NCI-H446 (cell line): ENCODE measurements at places on chromosomes 11 and 22.

- no peak for DNase-seq
Measured at GRCh38 chr11:93464927-93465540, 78.2 kb downstream of the SMCO4 start.

DNA sequence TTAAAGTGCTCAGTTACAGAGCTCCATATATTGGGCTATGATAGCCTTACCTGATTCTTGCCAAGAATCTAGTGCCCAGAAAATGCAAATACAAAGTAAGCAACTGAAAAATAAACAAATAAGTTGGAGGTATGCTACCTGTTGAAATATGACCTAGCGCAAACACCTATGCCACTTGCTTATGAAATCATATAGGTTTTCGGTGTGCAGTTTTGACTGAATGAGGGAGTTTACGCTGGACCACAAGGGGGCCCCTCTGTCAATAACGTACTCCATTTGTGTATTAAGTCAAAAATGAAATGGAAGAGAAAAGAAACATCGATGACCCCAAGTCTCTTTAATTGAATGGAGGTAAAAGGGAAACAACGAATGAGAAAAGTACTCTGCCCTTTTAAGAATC is 84.9 kb upstream of the TRIM77 start:
- no peak for DNase-seq

DNA sequence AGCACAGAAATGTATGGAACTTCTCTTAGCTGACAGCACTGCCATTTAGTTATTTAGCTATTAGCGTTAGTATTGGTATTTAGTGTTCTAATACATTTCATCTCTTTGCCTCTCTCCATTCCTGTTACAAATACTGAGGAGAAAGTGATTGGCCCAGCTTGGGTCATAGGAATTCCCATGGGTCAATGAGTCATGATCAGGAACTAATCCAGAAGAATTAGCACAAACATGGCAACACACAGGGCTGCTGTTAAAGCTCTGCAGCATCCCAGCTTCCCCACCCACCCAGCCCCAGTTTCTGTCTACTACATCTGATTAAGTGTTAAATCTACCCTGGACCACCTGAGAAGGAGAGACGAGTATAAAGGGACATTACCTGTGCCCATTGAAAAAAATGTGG is 36.1 kb downstream of the PDGFD start:
- peak; percentile 30 for DNase-seq

- no peak for DNase-seq
Measured at GRCh38 chr11:203945-204586, 3.1 kb downstream of the BET1L start.

- DNase-seq = peak; percentile 57
Measured at GRCh38 chr11:130314184-130314749, 450 bp downstream of the ZBTB44 start.

DNA sequence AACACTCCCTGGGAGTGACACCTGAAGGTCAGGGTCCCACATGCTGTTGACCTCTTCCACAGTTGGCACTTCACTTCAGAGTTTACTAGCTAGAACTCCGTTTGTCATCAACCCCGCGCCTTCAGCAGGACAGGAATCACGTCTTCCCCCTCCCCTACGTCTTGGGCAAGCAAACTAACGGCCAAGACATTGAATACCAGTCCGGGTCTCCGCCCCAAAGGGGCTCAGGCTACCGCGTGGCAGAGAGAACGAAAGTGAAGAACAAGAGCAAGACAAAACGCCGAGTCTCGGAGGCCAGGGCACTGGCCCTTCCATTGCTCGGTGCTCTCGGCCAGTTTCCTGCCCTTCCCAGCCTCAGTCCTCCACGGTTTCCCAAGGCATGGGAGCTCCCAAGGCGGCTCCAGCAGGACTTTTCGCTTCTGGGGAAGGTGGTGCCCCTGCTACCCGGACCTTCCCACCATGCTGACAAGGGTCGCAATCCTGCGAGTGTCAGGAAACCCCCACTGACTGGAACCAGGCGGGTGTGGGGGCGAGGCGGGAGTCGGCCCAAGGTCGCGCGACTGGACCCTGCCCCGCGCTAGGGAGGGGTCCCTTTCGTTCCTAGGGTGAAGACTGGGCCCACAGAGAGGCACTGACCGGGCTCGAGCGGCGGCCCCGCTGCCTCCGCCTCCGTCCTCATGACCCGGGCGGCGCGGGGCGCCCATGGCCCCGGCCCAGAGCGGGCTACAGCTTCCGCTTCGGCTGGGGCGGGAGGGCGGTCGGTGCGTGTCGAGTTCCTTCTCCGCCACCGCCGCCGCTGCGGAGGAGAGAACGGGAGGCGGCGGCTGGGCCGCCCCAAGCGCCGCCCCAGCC is at the start of gene GUCD1:
TSS of gene GUCD1 (minus strand) at position 826 of the 852 bp plus-strand sequence. CDS start at position 679, 147 bp downstream.
- DNase-seq = no peak

- DNase-seq = no peak
Measured at GRCh38 chr11:47107744-47108143, 68.9 kb downstream of the ARFGAP2 start.

DNA sequence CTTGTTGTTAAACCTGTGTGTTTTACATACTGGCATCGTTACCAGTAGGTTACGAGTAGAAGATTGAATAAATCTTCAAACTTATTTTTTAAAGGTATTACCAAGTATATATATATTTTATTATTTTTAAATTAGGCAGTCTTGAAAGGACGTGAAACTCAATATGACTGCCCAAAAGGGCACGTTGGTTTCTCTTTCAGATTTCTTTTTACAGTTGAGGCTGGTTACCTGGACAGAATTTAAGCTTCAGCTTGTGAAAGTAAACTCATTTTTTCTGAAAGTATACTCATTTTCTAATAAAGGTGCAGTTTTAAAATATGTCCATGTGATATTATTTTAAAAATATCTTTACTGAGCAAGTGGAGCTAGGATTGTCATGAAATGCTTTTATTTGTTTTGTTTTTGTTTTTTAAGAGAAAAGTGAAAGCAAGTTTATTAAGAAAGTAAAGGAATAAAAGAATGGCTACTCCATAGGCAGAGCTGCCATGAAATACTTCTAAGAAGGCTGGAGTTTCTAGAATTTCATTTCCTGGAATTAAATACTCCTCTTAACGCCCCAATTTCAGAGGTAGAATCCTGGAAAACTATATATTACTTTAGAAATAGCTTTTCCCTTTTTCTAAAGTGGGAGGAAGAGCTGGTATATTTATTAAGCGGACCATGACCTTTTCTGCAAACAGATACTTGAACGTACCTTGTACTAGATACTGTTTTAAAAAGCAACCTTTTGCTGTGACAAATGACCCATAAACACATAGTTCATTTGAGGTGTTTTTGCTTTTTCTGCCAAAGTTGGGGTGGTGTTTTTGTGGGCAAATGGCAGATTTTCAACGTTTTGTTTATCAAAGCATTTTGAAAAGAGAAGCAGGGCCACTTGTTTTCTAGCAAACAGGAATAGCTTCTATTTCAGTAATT is 1.9 kb downstream of the FBXO7 start:
- DNase-seq = no peak

DNA sequence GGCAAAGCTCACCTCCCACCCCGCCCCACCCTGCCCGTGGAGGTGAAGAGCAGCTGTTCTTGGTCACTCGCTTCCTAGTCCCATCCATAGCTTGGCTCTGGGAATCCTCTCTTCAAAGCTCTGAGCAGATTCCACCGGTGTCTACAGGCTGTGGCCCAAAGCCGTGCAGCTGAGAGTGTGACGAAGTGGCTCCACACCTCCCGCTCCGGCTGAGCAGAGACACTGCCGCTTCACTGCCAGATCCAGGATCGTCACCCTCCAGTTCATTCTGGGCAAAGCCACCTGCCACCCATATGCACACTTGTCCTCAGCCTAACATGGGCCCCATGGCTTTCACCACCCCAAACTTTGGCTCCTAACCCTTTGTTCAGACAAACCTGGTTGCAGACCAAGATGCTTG is 532.9 kb upstream of the B3GAT1 start:
- no peak for DNase-seq

DNA sequence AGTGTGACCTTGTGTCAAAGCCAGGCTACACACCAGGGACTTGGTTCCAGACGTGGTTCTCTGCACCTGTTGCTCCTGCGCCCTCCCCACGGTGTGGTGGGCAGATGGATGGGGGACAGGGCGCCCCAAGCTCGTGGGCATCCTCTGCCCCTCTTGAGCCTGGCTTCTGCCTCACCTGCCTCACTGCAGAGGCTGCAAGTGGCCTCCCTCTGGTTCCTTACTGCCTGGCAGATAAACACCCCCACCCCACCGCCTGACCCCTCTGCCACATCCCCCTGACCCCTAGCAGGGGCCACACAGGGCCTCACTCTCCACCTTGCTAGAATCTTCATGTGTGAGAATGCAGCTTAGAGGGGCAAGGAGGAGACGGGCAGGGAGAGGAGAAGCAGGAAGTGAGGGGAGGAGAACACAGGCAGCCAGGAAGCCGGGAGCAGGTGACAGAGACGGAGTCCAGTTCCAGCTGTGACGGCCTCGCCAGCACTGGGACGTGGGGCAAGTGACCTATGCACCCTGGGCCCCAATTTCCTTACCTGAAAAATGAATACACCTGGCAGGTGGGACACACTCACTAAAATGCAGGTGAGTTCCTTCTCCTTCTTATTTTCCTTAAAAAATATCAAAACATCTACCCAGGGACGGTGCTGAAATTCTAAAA is 178.3 kb downstream of the EFCAB6 start:
- no peak for DNase-seq

GRCh38 chr11:68584097-68584496 is 100.2 kb upstream of the GAL start:
- DNase-seq = no peak

- DNase-seq = no peak
Measured at GRCh38 chr22:43238526-43239006, 51.6 kb upstream of the TTLL12 start.

DNA sequence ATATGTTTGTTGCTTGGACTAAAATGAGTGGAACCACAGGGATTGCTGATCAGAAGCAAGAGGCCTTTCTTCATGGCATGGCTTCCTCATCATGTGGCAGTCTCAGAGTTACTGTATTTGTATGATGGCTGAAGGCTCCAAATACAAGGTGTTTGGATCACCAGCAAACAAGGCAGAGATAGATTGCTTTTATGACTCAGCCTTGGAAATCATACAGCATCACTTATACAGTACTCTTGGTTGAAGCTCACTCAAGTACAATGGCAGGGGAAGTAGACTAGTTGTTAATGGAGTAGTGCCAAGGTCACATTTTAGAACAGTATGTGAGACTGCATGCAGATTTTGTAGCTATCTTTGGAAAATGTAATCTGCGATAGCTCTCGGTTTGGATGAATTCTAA is 16.6 kb downstream of the CAPRIN1 start:
- DNase-seq = no peak

GRCh38 chr11:68527585-68527984 is 67.0 kb downstream of the PPP6R3 start:
- no peak for DNase-seq
